Peyer's patch (tissue), 4 donors: ENCODE measurements at places on chromosomes 4 and X. TPM values are rescaled to one million over a fixed set of nuclear protein-coding genes. Genes with fewer than 3 reads are reported as not detected.

GRCh38 chr4:176009254-176009653, 56.4 kb upstream of the WDR17 start:
- DNase-seq, result no peak
- no peak overlapping the region for H3K27ac ChIP-seq
- no peaks in the 10 kb centered on the region for H3K4me1 ChIP-seq
- no peaks in the 10 kb centered on the region for H3K36me3 ChIP-seq

TCP11X2 gene
- not detected for total RNA-seq

DNA sequence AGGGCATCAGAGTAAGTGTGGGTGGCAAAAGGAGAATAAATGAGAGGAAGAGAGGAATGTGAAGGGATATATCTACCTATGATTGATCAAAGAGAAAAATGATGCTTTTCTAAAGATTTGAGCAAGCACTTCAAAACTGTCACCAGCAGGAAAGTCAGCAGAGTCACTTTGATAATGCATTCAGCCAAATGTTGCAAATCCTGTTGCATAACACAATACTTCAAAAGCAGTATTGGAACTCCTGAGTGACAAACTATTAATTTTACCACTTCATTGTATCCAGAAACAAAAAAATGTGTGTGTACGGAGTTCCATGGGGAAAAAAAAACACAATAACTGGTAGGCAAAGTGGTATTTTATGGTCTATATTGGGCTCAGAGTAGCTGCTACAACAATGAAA, 160.3 kb downstream of the EMCN start:
- H3K27me3 ChIP-seq, result no peaks in the 10 kb centered on the region
- H3K36me3 ChIP-seq, result no peaks in the 10 kb centered on the region
- H3K27ac ChIP-seq, result no peak overlapping the region
- DNase-seq, result no peak
- no peak overlapping the region for H3K4me3 ChIP-seq

DNA sequence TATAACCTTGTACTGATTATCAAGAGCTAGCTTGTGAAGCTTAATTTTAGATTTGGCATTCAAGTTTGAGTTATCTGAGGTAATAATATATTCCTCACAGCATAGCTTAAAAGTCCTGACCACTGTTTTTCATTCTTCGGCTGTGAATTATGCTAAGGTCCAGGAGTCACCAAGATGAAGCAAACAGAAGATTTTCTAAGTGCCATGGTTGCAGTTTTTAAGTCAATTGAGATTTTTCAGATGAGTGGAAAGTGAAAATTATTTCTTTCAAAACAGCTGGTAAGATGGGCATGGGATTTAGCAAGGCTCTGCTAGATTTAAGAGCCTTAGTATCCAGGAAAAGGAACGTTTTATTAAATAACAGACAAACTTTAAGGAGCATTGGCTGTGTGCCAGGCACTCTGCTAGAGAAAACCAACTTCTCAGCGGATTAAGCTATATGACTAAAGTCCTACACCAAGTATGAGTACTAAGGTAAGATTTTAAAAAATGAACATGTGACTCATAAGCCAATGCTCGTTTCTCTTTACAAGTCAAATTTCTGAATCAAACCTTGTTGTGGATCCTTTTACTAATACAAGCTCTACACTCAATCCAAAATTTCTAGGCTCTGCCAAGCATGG, 149.9 kb upstream of the IL15 start:
- H3K4me1 ChIP-seq, result no peaks in the 10 kb centered on the region
- H3K27me3 ChIP-seq, result no peaks in the 10 kb centered on the region
- no peak overlapping the region for H3K27ac ChIP-seq
- DNase-seq, result no peak
- H3K4me3 ChIP-seq, result no peak overlapping the region
- H3K36me3 ChIP-seq, result no peaks in the 10 kb centered on the region

NPNT gene
- 63.6 TPM for total RNA-seq

DNA sequence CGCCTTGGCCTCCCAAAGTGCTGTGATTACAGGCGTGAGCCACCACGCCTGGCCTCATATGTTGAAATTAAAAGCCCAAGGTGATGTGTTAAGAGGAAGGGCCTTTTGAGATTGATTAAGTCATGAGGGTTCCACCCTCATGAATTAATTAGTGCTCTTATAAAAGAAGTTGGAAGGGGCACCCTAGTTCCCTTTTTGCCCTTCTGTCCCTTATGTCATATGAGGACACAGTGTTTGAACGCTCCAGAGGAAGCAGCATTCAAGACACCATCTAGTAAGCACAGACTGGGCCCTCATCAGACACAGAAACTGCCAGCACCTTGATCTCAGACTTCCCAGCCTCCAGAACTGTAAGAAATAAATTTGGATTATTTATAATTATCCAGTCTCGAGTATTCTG, 5.1 kb upstream of the APLN start:
- no peaks in the 10 kb centered on the region for H3K27me3 ChIP-seq
- no peaks in the 10 kb centered on the region for H3K4me1 ChIP-seq
- H3K36me3 ChIP-seq, result no peaks in the 10 kb centered on the region
- H3K27ac ChIP-seq, result no peak overlapping the region
- no peak for DNase-seq
- no peak overlapping the region for H3K4me3 ChIP-seq

SUPT20HL2 gene
- not detected for total RNA-seq

COL4A6 gene
- 0.95 TPM for total RNA-seq

KIT gene
- 9.2 TPM for total RNA-seq

GRCh38 chrX:135521405-135522131, 1.1 kb downstream of the INTS6L start:
- peak overlapping the region; percentile 98 for H3K27ac ChIP-seq
- H3K27me3 ChIP-seq, result no peaks in the 10 kb centered on the region
- no peaks in the 10 kb centered on the region for H3K36me3 ChIP-seq
- peak; percentile 77 for DNase-seq

GRCh38 chr4:27057053-27057452, 196.4 kb downstream of the STIM2 start:
- DNase-seq, result no peak
- H3K36me3 ChIP-seq, result no peaks in the 10 kb centered on the region
- no peak overlapping the region for H3K27ac ChIP-seq
- H3K4me3 ChIP-seq, result no peak overlapping the region

GRCh38 chr4:4625488-4625887, 83.6 kb upstream of the STX18 start:
- no peaks in the 10 kb centered on the region for H3K36me3 ChIP-seq
- no peak overlapping the region for H3K4me3 ChIP-seq
- H3K27ac ChIP-seq, result no peak overlapping the region
- DNase-seq, result no peak
- H3K27me3 ChIP-seq, result no peaks in the 10 kb centered on the region
- H3K4me1 ChIP-seq, result no peaks in the 10 kb centered on the region

MGAT4D gene
- not detected for total RNA-seq

ALAS2 gene
- not detected for total RNA-seq

DNA sequence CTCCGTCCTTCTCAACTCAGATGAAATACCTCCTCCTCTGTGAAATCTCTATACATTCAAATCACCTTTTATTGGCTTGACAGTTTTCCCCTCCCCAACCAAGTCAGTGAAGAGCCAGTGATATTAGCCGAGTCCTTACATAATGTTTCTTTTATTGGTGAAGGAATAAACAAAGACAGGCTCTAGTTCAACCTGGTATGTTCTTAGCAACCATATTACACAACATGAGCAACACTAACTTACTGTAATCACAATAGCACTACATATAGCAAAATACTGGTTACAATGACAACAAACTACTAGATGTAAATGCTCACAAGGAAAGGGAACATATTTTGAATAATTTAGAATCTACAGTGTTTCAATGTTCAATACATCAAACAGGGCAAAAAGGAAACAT, 19.9 kb downstream of the DHX15 start:
- H3K27ac ChIP-seq, result no peak overlapping the region
- H3K27me3 ChIP-seq, result no peaks in the 10 kb centered on the region
- no peak for DNase-seq
- H3K4me3 ChIP-seq, result no peak overlapping the region
- H3K4me1 ChIP-seq, result no peaks in the 10 kb centered on the region

TBC1D9 gene
- total RNA-seq, result 16.6 TPM

- H3K36me3 ChIP-seq, result no peaks in the 10 kb centered on the region
- H3K4me3 ChIP-seq, result no peak overlapping the region
- no peaks in the 10 kb centered on the region for H3K4me1 ChIP-seq
- no peak for DNase-seq
Observed at GRCh38 chr4:40811956-40812355, 62.2 kb downstream of the NSUN7 start.

- no peak overlapping the region for H3K27ac ChIP-seq
- H3K36me3 ChIP-seq, result no peaks in the 10 kb centered on the region
- H3K27me3 ChIP-seq, result no peaks in the 10 kb centered on the region
- no peak overlapping the region for H3K4me3 ChIP-seq
- DNase-seq, result no peak
Observed at GRCh38 chr4:120821029-120821428, 101.5 kb downstream of the PRDM5 start.

DNA sequence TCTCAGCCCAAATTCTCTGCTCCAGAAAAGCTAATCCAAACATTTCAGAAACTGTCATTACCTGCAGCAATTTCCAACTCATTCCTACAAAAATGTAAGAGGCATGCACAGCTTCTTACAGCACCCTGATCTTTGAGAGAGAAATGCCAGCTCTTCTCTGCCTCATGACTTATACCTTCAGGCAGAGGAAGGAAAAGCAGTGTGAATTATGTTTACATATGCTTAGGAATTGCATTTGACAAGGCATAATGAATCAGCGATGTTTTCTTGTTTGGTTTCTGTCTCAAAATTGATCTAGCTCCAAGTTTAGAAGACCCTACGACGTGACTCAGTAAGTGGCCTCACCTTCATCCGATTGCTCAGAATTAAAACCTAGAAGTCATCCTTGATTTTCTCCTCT, 21.8 kb upstream of the AGA start:
- H3K36me3 ChIP-seq, result no peaks in the 10 kb centered on the region
- H3K4me1 ChIP-seq, result no peaks in the 10 kb centered on the region
- no peak overlapping the region for H3K27ac ChIP-seq
- no peak for DNase-seq

LRP2BP gene
- total RNA-seq, result not detected

DNA sequence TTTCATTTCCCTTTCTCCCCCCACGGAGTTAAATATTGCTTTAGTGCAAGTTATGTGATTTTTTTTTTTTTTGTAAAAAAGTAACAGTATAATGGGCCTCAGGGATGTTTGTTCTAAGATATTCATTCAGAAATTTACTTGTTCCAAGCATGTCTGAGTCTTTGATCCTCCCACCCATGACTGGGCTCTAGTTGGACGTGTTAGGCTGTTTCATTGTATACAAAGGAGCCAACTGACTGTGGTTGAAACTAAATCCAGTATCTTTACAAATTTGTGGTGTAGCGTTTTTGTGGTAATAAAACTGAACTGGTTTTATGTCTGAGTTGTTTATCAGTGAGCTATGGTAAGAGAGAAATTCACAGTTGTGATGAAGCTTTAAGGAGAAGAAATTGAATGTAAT, 74.1 kb downstream of the DOCK11 start:
- H3K4me3 ChIP-seq, result no peak overlapping the region
- no peak overlapping the region for H3K27ac ChIP-seq
- no peaks in the 10 kb centered on the region for H3K27me3 ChIP-seq
- no peaks in the 10 kb centered on the region for H3K36me3 ChIP-seq
- DNase-seq, result no peak

DNA sequence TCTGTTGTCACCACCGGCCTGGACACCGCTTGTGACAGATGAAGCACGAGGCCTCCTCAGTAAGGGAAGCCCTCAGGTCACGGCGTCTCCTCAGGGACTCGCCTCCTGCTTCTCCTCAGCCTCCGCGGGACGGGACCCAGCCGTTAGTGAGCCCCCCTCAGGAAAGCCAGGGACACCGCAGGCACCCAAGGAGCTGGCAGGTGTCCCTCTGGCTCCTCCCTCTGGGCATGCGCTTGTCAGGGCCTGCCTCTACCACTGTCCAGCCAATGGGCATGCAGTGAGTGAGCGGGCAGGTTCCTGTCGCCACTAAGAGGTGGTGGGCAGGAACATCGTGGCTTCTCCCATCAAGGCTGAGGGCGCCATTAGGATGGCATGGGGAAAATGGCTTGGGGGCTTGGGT, 23.5 kb upstream of the CT55 start:
- no peaks in the 10 kb centered on the region for H3K4me1 ChIP-seq
- no peak for DNase-seq
- no peaks in the 10 kb centered on the region for H3K27me3 ChIP-seq

HTR2C gene
- not detected for total RNA-seq

GABRA4 gene
- 0.53 TPM for total RNA-seq

SLC49A3 gene
- total RNA-seq, result 8.1 TPM

DNA sequence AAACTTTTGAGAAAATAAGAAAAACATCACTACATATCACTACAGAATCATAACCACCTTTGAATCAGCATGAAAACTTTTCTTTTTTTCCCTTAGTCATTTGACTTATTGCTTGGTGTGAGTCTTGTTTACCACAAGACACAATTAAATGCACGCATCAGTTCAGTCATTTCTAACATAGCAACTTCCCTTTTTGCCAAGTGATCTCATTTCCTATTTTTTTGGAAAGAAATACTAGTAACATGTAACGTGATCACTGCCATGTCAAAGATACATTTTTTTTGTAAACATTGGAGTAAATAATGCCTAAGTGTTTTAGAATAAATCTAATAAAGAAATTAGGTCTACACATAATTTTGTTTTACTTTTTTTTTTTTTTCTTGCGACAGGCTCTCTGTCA, 5.1 kb upstream of the CXCL8 start:
- H3K36me3 ChIP-seq, result no peaks in the 10 kb centered on the region
- DNase-seq, result no peak
- H3K4me1 ChIP-seq, result no peaks in the 10 kb centered on the region

GRCh38 chrX:107894038-107894437, 68.4 kb downstream of the MID2 start:
- no peak overlapping the region for H3K4me3 ChIP-seq
- no peaks in the 10 kb centered on the region for H3K36me3 ChIP-seq
- no peak for DNase-seq
- no peaks in the 10 kb centered on the region for H3K27me3 ChIP-seq

- no peak overlapping the region for H3K4me3 ChIP-seq
- H3K4me1 ChIP-seq, result no peaks in the 10 kb centered on the region
- no peaks in the 10 kb centered on the region for H3K36me3 ChIP-seq
- H3K27me3 ChIP-seq, result no peaks in the 10 kb centered on the region
Observed at GRCh38 chr4:1974840-1975239, 33.9 kb downstream of the NELFA start.

- H3K36me3 ChIP-seq, result no peaks in the 10 kb centered on the region
- H3K4me1 ChIP-seq, result no peaks in the 10 kb centered on the region
- no peak overlapping the region for H3K27ac ChIP-seq
- DNase-seq, result no peak
- no peaks in the 10 kb centered on the region for H3K27me3 ChIP-seq
Observed at GRCh38 chrX:7614616-7615015, 228.4 kb upstream of the VCX start.

EDA2R gene
- total RNA-seq, result not detected

- H3K27ac ChIP-seq, result no peak overlapping the region
- no peak overlapping the region for H3K4me3 ChIP-seq
- no peaks in the 10 kb centered on the region for H3K27me3 ChIP-seq
- H3K36me3 ChIP-seq, result no peaks in the 10 kb centered on the region
- H3K4me1 ChIP-seq, result no peaks in the 10 kb centered on the region
Observed at GRCh38 chr4:14241574-14241973, 614.0 kb upstream of the BOD1L1 start.

GRCh38 chrX:23901060-23901459, 6.7 kb downstream of the APOO start:
- H3K27me3 ChIP-seq, result no peaks in the 10 kb centered on the region
- H3K4me3 ChIP-seq, result no peak overlapping the region
- H3K27ac ChIP-seq, result peak overlapping the region; percentile 58
- no peaks in the 10 kb centered on the region for H3K4me1 ChIP-seq
- no peak for DNase-seq
- H3K36me3 ChIP-seq, result no peaks in the 10 kb centered on the region
